Activated CD4-positive, alpha-beta T cell treated with anti-CD3 and anti-CD28 coated beads, Interleukin-2, amount 10 ng/mL, durations not matched to agents 24 days and 14 days (primary cell): ENCODE measurements at places on chromosomes 16 and 17.

DNA sequence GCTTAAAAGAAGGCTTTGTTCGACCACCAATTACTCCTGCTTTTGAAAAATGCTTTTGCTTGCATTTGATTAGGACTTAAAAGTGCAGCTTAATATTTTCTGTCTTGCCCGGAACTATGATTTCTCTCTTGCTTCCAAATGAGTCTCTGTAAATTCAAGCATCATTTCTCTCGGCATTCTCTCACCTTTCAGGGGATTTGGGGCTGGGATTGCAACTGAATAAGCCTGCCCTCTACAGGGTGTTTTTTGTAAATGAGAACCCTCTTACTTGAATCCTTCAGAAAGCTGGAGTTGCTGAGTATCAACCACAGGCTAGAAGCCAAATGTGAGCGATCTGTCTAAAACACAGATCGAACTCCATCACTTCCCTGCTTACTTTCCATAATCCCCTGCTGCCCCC is 234.6 kb downstream of the TMEM114 start:
- H3K4me3 ChIP-seq = no peak overlapping the region
- no peak for DNase-seq
- H3K27ac ChIP-seq = no peak overlapping the region
- H3K4me1 ChIP-seq = no peaks in the 10 kb centered on the region
- no peaks in the 10 kb centered on the region for H3K27me3 ChIP-seq
- no peaks in the 10 kb centered on the region for H3K36me3 ChIP-seq

- H3K27me3 ChIP-seq = no peaks in the 10 kb centered on the region
- no peak for DNase-seq
- no peaks in the 10 kb centered on the region for H3K4me1 ChIP-seq
- no peak overlapping the region for H3K4me3 ChIP-seq
- no peak overlapping the region for H3K27ac ChIP-seq
Measured at GRCh38 chr16:19746561-19746960, 28.5 kb downstream of the IQCK start.

GRCh38 chr17:50861822-50862528 is 4.2 kb downstream of the TOB1 start:
- H3K4me1 ChIP-seq = peaks cover 25% of the 10 kb centered on the region
- no peak overlapping the region for H3K4me3 ChIP-seq
- H3K27me3 ChIP-seq = peaks cover 5% of the 10 kb centered on the region
- no peak overlapping the region for H3K27ac ChIP-seq
- DNase-seq = no peak
- peaks cover 22% of the 10 kb centered on the region for H3K36me3 ChIP-seq

- H3K27ac ChIP-seq = no peak overlapping the region
- H3K4me1 ChIP-seq = peaks cover 5% of the 10 kb centered on the region
- no peaks in the 10 kb centered on the region for H3K27me3 ChIP-seq
- no peaks in the 10 kb centered on the region for H3K36me3 ChIP-seq
- H3K4me3 ChIP-seq = no peak overlapping the region
- no peak for DNase-seq
Measured at GRCh38 chr17:49777563-49777962, 10.9 kb upstream of the KAT7 start.

- no peak overlapping the region for H3K4me3 ChIP-seq
- no peaks in the 10 kb centered on the region for H3K27me3 ChIP-seq
- H3K36me3 ChIP-seq = no peaks in the 10 kb centered on the region
- no peak overlapping the region for H3K27ac ChIP-seq
- no peak for DNase-seq
- no peaks in the 10 kb centered on the region for H3K4me1 ChIP-seq
Measured at GRCh38 chr16:65034915-65035314, 86.9 kb downstream of the CDH11 start.

- H3K27ac ChIP-seq = no peak overlapping the region
- H3K4me1 ChIP-seq = no peaks in the 10 kb centered on the region
- H3K27me3 ChIP-seq = peaks cover 15% of the 10 kb centered on the region
- no peak for DNase-seq
- H3K36me3 ChIP-seq = no peaks in the 10 kb centered on the region
Measured at GRCh38 chr17:55383771-55384642, 37.6 kb downstream of the MMD start.

GRCh38 chr17:44266402-44267164 is 1.4 kb downstream of the SLC4A1 start:
- no peaks in the 10 kb centered on the region for H3K36me3 ChIP-seq
- no peaks in the 10 kb centered on the region for H3K27me3 ChIP-seq
- no peak overlapping the region for H3K27ac ChIP-seq
- H3K4me1 ChIP-seq = no peaks in the 10 kb centered on the region
- no peak overlapping the region for H3K4me3 ChIP-seq
- no peak for DNase-seq

DNA sequence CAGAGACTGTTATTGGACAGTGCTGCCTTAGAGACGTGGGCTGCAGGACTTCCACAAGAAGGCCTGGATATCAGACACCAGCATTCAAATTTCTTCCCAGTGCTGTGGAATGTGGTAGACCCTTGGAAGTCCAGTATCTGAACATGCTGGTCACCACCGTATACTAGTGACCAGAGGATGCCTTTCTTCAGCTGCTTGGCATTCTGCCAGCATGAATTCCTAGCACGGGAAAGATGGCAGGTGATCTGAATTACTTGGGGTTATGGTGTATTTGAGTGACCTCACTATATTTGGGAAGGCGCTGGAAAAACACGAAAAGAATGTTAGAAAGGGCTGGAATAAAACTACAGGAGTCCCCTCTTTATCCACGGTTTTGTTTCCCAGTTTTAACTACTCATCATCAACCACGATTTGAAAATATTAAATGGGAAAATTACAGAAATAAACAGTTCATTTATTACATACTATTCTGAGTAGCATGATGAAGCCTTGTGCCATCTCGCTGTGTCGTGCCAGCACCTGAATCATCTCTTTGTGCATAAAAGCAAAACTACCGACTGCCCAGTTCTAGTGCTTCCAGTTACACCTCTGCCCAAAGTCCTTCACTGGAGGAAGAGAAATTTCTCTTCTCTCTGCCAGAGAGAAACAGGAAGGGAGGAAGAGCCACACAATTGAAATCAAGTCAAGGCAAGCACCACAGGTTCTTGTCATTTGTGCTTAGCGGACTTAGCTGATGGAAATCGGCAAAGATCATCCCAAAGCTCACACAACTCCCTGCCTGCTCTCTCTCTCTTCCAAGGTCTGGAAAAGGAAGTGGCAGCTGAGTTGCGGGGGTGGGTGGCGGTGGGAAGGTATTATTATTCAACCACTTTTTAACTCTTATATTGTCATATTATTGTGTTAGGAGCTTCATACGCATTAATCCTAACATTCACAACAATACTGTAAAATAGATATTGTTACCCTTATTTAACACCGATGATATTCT is 1.4 kb upstream of the CHST4 start:
- peaks cover 3% of the 10 kb centered on the region for H3K4me1 ChIP-seq
- H3K4me3 ChIP-seq = no peak overlapping the region
- no peak overlapping the region for H3K27ac ChIP-seq
- H3K36me3 ChIP-seq = no peaks in the 10 kb centered on the region
- DNase-seq = no peak

GRCh38 chr16:26155221-26155620 is 463.5 kb downstream of the HS3ST4 start:
- H3K4me3 ChIP-seq = no peak overlapping the region
- DNase-seq = no peak
- H3K27ac ChIP-seq = no peak overlapping the region
- H3K4me1 ChIP-seq = no peaks in the 10 kb centered on the region

- no peak for DNase-seq
- no peaks in the 10 kb centered on the region for H3K4me1 ChIP-seq
- H3K36me3 ChIP-seq = no peaks in the 10 kb centered on the region
- H3K27ac ChIP-seq = no peak overlapping the region
Measured at GRCh38 chr17:14950216-14950615, 314.9 kb downstream of the PMP22 start.

- peaks cover 36% of the 10 kb centered on the region for H3K36me3 ChIP-seq
- H3K4me3 ChIP-seq = no peak overlapping the region
- no peaks in the 10 kb centered on the region for H3K27me3 ChIP-seq
Measured at GRCh38 chr17:78972507-78973105, 7.1 kb downstream of the LGALS3BP start.

GRCh38 chr17:67671493-67671892 is 46.2 kb upstream of the NOL11 start:
- no peak overlapping the region for H3K27ac ChIP-seq
- H3K27me3 ChIP-seq = no peaks in the 10 kb centered on the region
- DNase-seq = no peak

GRCh38 chr17:40021451-40021971 is 6.3 kb downstream of the CSF3 start:
- H3K27ac ChIP-seq = no peak overlapping the region
- H3K36me3 ChIP-seq = peaks cover 38% of the 10 kb centered on the region
- no peaks in the 10 kb centered on the region for H3K27me3 ChIP-seq
- H3K4me3 ChIP-seq = no peak overlapping the region
- peaks cover 12% of the 10 kb centered on the region for H3K4me1 ChIP-seq
- DNase-seq = no peak

GRCh38 chr16:12060751-12061150 is 84.2 kb downstream of the SNX29 start:
- no peak overlapping the region for H3K4me3 ChIP-seq
- H3K27me3 ChIP-seq = no peaks in the 10 kb centered on the region
- H3K36me3 ChIP-seq = no peaks in the 10 kb centered on the region
- H3K27ac ChIP-seq = no peak overlapping the region

GRCh38 chr16:10870137-10870776 is 6.7 kb upstream of the CIITA start:
- H3K4me3 ChIP-seq = peak overlapping the region; percentile 45
- peaks cover 57% of the 10 kb centered on the region for H3K4me1 ChIP-seq
- peaks cover 20% of the 10 kb centered on the region for H3K27me3 ChIP-seq

GRCh38 chr17:15918661-15919259 is 26.2 kb upstream of the ADORA2B start:
- H3K36me3 ChIP-seq = no peaks in the 10 kb centered on the region
- H3K4me3 ChIP-seq = no peak overlapping the region
- no peak for DNase-seq
- no peaks in the 10 kb centered on the region for H3K4me1 ChIP-seq

DNA sequence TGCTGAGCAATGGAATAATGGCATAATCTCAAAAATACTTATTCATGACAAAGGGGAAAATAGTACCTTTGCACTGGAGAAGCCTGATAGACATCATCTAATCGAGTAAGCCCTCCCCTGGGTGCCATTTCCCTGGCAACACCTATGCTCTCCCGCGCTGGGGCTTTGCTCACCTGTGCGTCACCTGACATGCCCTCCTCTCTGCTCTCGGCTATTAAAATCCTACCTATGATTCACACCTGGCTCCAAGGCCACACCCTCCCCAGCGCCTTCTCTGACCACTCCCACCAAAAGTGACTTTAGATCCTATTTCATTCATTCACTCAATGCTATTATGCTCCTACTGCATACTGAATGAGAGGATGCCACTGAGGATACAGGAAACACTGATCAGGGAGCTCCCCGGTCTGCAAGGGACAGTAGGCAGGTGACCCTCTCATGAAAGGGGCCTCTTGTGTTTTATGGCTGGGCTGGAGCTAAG is 83.9 kb downstream of the NT5M start:
- H3K4me3 ChIP-seq = no peak overlapping the region
- no peak overlapping the region for H3K27ac ChIP-seq
- peaks cover 7% of the 10 kb centered on the region for H3K4me1 ChIP-seq
- peaks cover 9% of the 10 kb centered on the region for H3K27me3 ChIP-seq
- DNase-seq = no peak

DNA sequence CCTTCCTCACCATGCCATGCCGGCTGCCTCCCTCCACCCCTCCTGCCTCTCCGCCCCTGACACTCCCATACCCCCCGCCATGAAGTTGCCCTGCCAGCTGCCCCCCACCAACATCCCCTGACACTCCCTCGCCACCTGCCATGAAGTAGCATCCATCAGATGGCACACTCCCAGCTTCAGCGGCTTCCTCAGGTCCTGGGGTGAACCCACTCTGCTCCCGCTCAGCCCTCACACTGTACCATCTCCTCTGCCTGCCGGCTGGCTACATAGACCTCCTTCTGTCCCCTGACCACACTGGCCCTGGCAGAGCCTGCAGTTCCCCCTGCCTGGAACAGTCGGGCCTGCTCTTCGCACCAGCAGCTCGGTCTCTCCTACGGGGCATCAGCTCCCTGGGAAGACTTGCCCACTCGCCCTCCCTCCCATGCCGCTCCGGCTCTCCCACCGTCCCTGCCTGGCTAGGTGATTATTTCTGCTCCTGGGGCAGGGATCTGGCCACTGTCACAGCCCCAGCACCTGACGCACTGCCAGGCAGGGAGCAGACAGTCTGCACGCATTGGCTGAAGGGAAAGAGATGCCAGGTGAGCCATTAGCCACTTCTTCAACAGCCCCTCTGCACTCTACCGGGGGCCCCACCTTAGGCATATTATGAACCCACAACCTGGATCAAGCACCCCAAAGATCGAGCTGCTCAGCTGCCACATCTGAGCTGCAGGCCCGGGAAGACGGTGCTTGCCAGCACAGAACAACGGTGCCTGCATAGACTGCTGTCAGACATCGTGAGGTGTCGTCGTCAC is 9.0 kb downstream of the CANT1 start:
- DNase-seq = no peak
- H3K4me3 ChIP-seq = no peak overlapping the region
- H3K36me3 ChIP-seq = peaks cover 43% of the 10 kb centered on the region
- H3K4me1 ChIP-seq = peaks cover 9% of the 10 kb centered on the region
- no peak overlapping the region for H3K27ac ChIP-seq
- no peaks in the 10 kb centered on the region for H3K27me3 ChIP-seq

DNA sequence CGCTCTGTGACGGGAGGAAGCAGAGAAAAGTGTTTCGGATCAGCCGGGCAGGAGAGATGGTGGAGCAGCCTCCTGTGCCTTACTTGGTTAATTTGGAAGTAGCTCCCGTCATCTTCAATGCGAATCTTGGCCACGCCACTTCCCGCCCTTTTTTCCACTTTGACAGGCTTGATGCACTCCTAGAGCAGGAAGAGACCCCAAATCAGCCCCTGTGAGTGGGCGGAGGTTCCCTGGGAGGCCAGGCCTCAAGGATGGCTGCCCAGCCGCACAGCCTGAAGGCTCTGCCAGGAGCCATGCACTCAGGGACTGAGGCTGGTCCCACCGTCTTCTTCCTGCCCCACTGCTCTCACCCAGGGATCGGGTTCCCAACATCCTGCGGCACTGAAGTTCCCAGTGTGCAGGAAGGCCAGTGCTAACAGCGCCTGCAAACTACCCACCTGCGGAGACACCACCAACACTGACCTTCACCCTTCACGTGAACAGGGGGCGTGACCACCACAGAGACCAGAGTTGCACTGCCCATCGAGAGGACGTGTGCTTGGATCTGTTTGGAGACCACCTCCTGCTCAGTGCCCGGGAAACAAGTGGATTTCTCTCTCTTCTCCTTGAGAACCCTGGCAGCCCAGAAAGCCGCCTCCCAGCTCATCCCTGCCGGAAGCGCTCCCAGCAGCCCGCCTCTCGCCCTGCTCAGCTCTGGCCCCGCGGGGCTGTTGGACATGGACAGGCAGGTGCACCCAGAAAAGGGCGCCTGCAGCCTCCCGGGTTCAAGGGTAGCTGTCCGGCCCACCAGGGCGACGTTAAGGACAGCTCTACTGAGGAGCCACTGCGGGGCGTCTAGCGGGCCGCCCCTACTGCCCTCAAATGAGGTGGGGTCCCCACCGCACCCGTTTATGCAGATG is 988 bp downstream of the CIAO3 start:
- peaks cover 14% of the 10 kb centered on the region for H3K4me1 ChIP-seq
- no peaks in the 10 kb centered on the region for H3K27me3 ChIP-seq
- H3K36me3 ChIP-seq = peaks cover 20% of the 10 kb centered on the region
- H3K27ac ChIP-seq = peak overlapping the region; percentile 41
- no peak for DNase-seq
- H3K4me3 ChIP-seq = peak overlapping the region; percentile 85

GRCh38 chr17:64245218-64246145 is 17.6 kb downstream of the TEX2 start:
- H3K4me1 ChIP-seq = peaks cover 2% of the 10 kb centered on the region
- H3K36me3 ChIP-seq = no peaks in the 10 kb centered on the region
- H3K27ac ChIP-seq = no peak overlapping the region
- no peak overlapping the region for H3K4me3 ChIP-seq
